Amniotic stem cell (primary cell): ENCODE measurements at places on chromosomes 11 and 22.

DNA sequence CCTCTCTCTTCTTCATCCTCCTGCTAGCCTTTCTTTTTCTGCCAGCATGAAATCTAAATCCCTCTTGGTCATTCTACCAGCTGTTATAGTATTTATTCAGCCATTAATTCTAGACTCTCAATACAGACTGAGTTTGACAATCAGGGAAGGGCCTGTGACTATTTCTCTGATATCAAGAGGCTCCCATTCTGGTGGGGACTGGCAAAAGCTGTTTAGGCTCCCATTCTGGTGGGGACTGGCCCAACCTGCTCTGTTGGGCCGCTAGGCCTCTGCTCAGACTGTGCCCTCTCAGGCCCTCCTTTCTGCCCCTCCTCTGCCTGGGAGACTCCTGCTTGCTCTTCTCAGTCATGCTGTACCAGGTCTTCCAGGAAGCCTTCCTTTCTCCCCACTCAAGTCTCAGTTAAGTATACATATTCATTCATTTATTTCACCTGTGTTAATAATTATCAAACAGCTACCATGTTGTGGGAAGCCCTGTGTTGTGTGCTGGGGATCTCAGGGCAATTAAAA, 323.7 kb upstream of the NARS2 start:
- DNase-seq, result no peak

DNA sequence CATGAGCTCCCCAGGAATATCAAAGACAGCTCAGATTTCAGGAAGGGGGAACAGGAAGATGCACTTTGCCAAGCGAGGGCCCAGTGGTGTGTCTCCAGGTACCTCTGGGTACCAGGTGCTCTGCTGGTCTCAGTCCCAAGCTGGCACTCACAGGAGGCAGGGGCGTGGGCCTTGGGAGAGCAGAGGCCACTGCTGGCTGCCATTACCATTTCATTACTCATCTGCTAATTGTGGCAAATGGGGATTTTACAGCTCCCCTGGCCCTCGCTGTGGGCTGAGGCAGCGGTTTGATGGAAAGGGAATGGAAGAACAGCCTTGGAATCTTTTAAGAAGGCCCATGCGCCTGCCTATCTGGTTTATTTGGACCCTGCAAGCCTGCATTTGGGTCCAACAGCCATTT, 192.0 kb upstream of the NAV2 start:
- no peak for DNase-seq

DNA sequence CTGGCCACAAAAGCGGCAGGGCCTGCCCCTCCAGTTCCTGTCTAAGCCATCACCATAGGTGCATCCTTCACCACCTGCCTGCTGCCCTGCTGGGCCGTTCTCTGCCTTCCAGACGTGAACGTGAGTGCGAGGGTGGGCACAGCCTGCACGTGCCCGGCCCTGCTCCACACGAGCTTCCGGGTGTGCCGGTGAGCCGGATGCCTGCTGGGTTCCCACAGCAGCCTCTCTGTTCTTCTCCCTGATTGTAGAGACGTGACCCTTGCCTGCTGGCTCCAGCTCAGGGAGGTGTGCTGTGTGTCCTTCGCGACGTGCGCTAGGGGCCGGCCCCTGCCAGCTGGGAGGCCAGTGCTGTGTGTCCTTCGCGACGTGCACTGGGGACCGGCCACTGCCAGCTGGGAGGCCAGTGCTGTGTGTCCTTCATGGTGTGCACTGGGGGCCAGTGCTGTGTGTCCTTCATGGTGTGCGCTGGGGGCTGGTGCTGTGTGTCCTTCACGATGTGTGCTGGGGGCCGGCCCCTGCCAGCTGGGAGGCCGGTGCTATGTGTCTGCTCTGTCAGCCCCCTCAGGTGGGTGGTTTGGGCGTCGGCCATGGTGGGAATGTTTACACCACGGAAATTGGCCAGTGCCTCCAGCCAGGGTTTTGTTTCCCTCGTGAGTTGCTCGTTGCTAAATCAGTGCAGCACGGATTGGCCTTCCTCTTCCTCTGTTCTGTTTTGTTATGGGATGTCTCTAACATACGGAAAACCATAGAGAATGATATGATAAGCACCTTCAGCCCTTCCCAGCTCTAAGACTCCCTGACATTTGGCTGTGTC, 35.4 kb upstream of the BRSK2 start:
- DNase-seq, result no peak

- DNase-seq, result no peak
Measured at GRCh38 chr11:82546661-82547557, 186.8 kb downstream of the FAM181B start.

GRCh38 chr22:22810018-22810427, 77.6 kb upstream of the IGLL5 start:
- DNase-seq, result no peak

DNA sequence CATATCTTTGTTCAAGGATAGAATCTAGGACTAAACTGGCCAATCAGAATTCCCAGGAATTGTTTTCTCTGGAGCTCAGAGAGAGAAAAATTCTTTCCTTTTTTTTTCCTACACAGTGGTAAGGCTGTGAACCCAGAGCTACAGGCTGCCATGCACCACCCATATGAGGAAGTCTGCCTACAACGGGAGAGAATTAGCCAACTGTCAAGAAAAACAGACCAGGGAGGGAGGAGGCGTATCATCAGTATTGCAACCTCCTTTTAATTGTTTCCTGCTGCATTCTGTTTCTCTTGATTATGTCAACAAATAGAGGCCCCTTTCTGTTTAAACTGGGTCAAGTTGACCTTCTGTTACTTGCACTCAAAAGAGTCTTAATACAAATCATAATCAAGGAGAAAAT, 176.5 kb upstream of the UBASH3B start:
- DNase-seq, result no peak

GRCh38 chr22:18078329-18079041, 695 bp downstream of the PEX26 start:
- no peak for DNase-seq

DNA sequence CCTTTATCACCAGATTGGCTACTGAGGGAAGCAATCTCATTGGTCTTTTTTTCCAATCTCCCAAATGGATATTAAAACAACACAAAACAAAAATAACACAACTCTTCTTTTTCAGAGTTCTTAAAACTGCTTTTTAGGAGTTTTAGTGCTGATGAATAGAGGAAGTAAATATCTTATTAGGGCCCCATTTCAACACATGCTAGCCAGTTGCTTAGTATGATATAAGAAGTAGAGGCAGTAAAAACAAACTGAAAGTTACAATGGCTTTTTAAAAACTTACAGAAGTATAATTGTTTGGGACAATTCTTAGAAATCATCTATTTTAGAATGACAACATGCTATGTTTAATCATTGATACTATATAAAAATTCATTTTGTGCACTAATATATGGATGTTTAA, 3.4 kb downstream of the C11orf71 start:
- no peak for DNase-seq

GRCh38 chr11:11427542-11427941, 74.5 kb upstream of the CSNK2A3 start:
- no peak for DNase-seq

GRCh38 chr11:64947208-64947814, 11.6 kb upstream of the GPHA2 start:
- no peak for DNase-seq

DNA sequence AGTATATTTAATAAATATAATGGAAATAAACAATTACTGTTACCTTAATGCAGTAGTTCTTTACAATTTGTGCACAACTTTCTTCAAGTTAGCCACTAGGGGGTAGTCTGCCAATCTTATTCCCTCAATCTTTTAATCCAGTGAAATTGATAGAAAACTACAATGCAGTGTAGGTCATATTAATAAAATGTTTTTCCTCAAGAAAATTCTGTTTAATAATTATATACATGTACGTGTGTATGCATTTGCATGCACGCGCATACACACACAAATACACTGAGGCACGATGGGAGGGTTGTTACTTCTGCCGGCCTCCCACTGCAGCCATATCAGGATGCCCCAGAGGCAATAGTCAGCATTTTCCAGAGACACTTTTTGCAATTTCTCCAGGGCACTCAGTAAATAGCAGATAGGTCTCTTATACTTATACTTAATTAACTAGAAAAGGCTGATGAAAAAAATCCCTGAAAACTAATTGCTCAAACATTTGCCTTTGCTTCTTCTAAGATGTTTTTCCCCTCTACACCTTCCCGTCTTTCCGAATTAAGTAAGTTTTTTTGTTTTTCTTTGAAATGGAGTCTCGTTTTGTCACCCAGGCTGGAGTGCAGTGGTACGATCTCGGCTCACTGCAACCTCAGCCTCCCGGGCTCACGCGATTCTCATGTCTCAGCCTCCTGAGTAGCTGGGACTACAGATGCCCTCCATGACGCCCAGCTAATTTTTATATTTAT, 3.1 kb downstream of the GAB2 start:
- peak; percentile 12 for DNase-seq

- no peak for DNase-seq
Measured at GRCh38 chr11:96758957-96759356, 369.1 kb downstream of the JRKL start.

GRCh38 chr11:134569195-134569594, 157.2 kb upstream of the B3GAT1 start:
- no peak for DNase-seq

GRCh38 chr11:1397146-1397861, 7.6 kb downstream of the BRSK2 start:
- no peak for DNase-seq

DNA sequence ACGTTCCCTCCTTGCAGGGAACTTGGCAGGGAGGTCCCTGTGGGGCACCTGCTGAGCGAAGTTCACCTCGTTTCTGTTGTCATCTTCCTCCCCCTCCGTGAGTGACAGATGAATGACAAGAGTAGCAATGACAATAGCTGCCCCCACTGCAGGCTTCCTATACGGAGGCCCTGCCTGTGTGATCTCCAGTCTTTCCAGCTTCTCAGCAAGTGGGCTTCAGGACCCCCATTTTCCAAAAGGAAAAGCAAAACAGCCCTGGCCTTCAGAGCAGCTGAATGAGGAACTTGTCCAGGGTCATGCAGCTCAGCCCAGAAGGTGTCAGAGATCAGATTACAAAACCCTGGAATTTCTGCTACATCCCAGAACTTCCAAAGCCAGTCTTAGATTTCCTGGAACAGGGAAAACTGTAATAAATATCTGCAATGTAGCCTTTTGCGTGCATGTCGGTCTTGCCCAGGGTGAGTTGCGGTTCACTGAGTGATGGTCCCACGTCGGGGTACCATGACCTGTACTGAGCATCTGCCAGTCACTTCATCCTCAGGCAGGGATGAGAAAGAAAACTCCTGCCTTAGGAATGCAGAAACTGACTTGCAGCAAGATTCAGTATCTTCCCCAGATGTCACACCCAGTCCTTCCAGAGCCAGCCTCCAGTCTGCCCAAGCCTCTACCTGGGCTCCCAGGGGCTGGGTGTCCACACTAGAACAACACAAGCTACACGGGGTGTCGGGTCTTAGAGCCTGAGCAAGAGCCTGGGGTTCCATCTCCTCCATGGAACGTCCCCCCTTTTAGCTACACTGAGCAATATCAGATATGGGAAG, 1457.0 kb downstream of the BRD1 start:
- no peak for DNase-seq

DNA sequence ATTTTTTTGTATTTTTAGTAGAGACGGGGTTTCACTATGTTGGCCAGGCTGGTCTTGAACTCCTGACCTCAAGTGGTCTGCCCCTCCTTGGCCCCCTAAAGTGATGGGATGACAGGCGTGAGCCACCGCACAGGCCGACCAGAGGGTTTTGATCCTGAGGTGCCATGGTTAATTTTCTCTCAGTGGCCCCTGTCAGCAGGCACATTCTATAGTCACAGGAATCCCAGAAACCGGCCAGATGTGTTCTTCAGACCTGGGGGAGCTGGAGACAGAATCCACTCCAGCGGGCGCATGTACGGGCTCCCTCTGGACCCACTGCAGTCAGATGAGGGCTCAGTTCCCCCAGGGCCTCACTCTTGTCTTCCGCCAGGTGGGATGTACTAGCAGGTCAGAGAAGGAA, 17.0 kb downstream of the IGLL1 start:
- no peak for DNase-seq

DNA sequence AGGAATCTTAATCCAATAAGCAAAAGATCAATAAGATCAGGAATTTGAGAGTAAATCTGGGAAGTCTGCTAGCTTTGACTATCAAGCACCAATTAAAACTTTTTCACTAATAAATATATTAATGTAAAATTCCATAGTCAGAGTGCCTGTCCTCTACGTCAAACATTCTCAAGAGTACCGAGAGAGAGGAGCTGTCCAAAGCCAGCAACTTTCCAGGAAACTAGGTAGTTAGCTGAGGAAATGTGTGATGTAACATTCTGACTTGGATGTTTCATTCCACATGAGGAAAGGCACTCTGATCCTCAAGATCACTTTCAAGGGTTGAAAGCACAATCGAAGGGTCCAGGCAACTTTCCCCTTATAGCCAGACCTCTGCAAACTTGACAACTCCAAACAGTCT, 113.2 kb downstream of the STK33 start:
- no peak for DNase-seq

GRCh38 chr11:75810637-75811390, 4.2 kb upstream of the UVRAG start:
- DNase-seq, result no peak

DNA sequence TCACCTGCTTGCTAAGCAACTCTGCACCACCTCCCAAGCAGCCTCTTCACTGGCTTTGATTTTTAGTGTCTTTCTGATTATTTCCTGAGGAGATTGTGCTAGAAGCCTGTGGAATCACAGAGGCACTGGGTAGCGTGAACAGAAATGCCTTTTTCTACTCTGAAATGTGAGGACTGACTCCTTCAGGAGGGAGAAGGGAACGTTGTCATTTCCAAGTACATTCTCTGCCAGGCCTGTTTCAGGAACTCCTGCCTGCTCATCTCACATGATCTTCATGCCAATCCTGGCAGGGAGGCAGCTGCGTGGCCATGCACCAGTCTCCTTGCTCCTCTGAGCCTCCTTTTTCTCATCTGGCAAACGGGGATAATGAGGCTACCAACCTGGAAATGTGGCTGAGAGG, 49.8 kb upstream of the PRDM11 start:
- no peak for DNase-seq

DNA sequence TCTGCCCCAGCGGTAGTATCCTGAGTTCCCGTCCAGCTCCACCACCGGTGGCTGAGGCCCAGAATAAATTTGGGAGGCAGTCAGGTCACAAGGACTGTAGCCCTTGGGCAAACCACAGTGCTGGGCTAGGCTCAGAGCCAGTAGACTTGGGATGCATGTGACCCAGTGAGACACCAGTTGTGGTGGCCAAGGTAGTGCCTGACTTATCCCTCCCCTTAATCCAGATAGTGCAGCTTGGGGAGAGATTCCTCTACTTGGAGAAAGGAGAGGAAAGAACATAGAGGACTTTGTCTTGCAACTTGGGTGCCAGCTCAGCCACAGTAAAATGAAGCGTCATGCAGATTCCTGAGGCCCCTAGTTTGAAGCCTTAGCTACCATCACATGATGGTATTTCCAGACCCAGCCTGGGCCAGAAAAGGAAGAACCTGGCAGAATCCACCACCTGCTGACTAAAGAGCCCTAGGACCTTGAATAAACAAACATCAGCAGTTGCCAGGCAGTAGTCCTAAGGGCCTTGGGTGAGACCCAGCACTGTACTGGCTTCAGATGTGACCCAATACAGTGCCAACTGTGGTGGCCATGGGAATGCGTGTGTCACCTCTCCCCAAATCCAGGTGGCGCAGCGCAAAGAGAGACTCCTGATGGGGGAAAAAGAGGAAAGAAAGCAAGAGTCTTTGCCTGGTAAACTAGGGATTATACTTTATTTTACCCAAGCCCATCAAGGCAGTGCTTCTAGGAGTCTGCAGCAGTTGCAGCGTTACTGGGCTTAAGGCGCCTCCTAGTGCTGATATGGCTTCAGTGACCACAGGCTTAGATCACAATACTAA, 17.0 kb upstream of the DDX10 start:
- peak; percentile 63 for DNase-seq
